ENCODE measurements at places on chromosomes 13 and 19.

DNA sequence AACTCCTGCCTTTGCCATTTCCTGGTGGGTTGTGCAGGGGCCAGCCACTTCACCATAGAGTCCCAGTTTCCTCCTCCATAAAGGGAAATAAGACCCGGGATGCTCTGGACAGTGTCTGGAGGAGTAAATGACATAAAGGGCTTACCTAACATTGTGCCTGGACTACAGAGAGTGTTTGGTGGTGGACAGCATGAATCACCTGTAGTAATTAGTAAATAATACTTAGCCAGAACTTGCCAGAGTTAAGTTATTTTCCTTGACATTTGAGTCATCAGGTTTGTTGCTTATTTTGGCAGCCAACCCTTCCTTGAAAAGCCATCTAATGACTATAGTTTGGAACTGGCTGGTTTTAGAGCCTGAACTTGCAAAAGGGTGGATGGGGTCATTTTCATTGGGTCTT is 159.2 kb downstream of the SLC7A1 start:
- DNase-seq, result peak; percentile 59

GRCh38 chr19:35332817-35333216 is 3.8 kb downstream of the CD22 start:
- DNase-seq, result no peak

- DNase-seq, result peak; percentile 42
These were observed 30.0 kb downstream of the CCNE1 start for GRCh38 chr19:29841559-29842367.

DNA sequence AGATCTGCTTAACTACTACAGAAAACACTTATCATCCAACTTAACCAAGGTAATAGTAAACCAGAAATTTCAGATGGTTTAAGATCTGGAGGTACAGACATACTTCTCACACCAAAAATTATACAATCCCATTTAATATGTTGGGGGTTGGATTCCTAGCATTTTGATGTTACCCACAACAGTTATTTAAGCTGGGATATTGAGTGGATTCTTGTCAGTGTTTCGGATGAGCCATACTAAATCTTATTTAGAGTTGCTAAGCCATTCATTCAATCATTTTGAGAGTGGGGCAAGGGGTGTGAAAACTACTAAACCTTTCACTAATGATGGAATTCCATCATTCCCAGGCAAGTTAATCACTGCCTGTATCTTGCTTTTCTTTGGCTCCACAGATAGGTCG is 40.6 kb downstream of the KATNAL1 start:
- DNase-seq, result no peak

- DNase-seq, result no peak
These were observed 1.5 kb downstream of the IFNL4 start for GRCh38 chr19:39246951-39247669.

- DNase-seq, result no peak
These were observed 87.7 kb downstream of the SGCG start for GRCh38 chr13:23268441-23268840.

- no peak for DNase-seq
These were observed 800.9 kb upstream of the ATXN8OS start for GRCh38 chr13:69306766-69307165.

GRCh38 chr13:105982219-105982930 is 553.1 kb downstream of the EFNB2 start:
- DNase-seq, result no peak

DNA sequence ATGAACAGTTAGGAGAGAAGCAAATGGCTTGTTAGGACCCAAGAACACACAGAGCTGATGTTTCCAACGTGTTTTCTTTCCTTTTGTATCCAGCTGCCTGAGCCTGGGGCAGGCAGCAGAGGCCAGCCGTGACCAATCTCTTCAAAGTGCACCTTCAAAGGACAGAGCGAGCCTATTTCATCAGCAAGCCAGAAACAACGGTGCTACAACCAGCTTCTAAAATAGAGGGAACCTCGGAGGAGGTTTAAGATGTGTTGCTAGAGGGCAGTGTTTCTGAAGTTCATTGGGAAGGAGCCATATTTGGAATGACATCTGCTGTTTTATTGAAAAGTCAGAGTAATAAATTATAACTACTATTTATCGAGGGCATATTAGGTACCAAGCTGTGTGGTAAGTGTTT is 56.2 kb upstream of the RFC3 start:
- DNase-seq, result no peak

GRCh38 chr13:41562083-41562482 is 104.7 kb downstream of the RGCC start:
- peak; percentile 84 for DNase-seq

DNA sequence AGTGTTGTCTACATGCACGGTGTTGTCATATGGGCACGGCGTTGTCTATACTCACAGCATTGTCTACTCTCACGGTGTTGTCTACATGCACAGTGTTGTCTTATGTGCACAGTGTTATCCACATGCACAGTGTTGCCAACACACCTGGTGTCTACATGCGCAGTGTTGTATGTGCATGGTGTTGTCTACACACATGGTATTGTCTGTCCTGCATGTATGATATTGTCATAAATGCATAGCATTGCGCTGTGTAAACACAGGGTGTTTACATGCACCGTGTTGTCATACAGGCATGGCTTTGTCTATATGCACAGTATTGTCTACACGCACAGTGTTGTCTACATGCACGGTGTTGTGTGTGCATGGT is 6.8 kb downstream of the ADPRHL1 start:
- DNase-seq, result no peak

- DNase-seq, result no peak
These were observed 4.7 kb upstream of the ZNF428 start for GRCh38 chr19:43623889-43624670.

DNA sequence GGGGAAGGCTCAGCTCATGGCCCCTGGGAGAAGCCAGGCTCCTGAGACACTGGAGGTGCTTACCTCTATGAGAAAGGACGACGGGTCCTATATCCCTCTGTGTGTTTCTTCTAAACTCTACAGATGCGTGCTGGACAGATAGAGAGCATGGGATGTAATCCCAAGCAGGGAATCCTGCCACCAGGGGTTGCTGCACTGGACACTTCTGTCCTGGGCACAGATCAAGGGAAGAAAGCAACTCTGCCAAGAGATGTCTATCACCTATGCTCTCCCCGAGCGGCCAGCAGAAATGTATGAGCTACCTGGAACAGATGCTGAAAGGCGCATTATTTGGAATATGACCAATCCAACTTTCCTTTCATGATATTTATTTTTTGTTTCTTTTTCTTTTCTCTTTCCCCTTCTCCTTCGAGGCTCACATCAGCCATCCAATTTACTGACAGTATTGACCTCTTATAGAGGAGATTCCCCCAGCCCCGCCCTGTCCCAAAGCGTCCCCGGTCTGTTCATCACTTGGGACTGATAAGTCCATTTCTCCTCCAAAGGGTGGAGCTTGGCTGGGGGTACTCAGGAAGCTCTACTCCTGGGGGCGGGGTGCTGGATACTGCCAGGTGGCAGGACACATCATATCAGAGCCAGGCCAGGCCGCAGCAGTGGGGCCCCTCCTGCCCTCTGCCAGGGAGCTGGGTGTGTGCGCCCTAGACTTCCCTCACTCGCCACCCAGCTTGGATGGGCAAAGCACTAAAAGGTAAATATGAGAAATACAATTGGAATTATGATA is 34.2 kb downstream of the TSHZ3 start:
- DNase-seq, result no peak

GRCh38 chr13:51364404-51365008 is 25.0 kb downstream of the SERPINE3 start:
- peak; percentile 46 for DNase-seq

- DNase-seq, result peak; percentile 5
These were observed 1373.7 kb downstream of the PCDH9 start for GRCh38 chr13:65856431-65856830.

DNA sequence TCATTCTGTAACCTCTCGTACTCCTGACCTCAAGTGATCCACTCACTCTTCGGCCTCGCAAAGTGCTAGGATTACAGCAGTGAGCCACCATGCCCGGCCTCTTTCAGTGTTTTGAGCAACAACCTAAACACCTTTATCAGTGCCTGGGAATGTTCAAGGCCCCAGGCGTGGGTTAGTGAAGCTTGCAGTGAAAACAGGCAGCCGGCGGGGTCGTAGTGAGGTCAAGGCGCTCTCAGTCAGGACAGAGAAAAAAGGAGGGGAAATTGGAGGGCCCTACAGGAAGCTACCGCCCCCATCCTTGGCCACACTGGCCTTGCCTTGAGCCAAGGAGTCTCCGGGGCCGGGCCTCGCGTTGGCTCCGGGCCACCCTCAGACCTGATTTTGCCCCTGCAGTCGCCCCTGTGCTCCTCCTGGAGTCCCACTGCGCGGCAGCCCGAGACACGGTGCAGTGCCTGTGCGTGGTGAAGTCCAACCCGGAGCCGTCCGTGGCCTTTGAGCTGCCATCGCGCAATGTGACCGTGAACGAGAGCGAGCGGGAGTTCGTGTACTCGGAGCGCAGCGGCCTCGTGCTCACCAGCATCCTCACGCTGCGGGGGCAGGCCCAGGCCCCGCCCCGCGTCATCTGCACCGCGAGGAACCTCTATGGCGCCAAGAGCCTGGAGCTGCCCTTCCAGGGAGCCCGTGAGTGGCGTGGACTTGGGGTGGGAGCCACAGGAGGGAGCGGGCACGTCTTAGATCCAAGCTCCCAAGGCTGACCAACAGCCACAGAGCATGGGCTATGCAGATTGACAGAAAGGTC is 17.7 kb downstream of the MAG start:
- DNase-seq, result no peak

DNA sequence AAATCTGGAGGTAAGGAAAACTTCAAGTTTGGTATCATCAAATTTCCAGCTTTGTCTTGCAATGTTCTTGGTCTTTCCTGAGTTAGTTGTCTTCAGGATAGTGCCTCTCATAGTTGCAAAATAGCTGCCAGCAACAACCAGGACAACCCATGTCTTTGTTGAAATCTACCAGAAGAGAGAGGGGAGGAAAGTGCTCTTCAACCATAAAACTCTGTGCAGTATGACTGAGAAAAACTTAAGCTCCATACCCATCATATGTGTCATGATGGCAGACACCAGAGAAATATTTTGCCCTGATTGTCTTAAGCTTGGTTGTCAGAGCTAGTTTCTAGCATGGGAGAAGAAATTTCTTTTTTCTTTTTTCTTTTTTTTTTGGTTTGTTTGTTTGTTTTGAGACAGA is 103.3 kb downstream of the SPRY2 start:
- DNase-seq, result peak; percentile 40

- DNase-seq, result peak; percentile 36
These were observed 158.3 kb downstream of the FOXO1 start for GRCh38 chr13:40508127-40508526.

All from AG08395 (cell line).